Upper lobe of right lung (tissue), 1 donor: ENCODE measurements at places on chromosomes 4 and X. TPM values are rescaled to one million over a fixed set of nuclear protein-coding genes. Genes with fewer than 3 reads are reported as not detected.

Gene ITIH6
- not detected for total RNA-seq

GRCh38 chrX:1205681-1206611, 6.5 kb downstream of the CRLF2 start:
- no peak for DNase-seq

Gene VBP1
- 33.9 TPM for total RNA-seq

DNA sequence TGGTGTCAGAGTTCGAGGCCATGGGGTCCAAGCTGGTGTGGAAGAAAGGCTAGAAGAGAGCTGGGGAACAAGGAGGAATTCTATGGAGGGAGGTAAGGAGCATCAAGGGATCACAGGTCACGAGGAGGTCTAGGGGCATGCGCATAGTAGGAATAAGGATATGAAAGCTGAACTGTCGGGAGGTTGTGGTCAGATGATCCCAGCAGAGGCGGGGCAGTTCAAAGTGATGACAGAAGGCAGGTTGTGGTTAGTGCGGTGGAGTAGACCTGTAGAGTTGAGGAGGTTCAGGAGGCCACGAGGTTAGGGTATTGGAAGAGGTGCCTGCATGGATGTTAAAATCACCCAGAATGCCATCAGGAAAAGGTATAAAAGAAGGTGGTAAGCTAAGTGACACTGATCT, 156.3 kb downstream of the TMEM164 start:
- DNase-seq: no peak

GRCh38 chr4:3724319-3725231, 41.6 kb upstream of the ADRA2C start:
- no peak for DNase-seq
